H9 (cell line): ENCODE measurements at places on chromosomes 16 and 17. TPM values are rescaled to one million over a fixed set of nuclear protein-coding genes. Genes with fewer than 3 reads are reported as not detected.
A peak's percentile ranks its signal among the peaks of the same experiment; 100 is the strongest.

GRCh38 chr17:83153681-83154310 is 74.4 kb downstream of the METRNL start:
- DNase-seq: no peak

GRCh38 chr17:76086384-76086783 is 7.4 kb downstream of the ZACN start:
- no peak for DNase-seq

- no peak for DNase-seq
Measured at GRCh38 chr17:80796430-80796861, 195.2 kb upstream of the CHMP6 start.

- peak; percentile 51 for DNase-seq
Measured at GRCh38 chr17:45628019-45628418, 137.5 kb upstream of the PLEKHM1 start.

- no peak for DNase-seq
Measured at GRCh38 chr17:69864462-69864861, 210.6 kb upstream of the KCNJ16 start.

DNA sequence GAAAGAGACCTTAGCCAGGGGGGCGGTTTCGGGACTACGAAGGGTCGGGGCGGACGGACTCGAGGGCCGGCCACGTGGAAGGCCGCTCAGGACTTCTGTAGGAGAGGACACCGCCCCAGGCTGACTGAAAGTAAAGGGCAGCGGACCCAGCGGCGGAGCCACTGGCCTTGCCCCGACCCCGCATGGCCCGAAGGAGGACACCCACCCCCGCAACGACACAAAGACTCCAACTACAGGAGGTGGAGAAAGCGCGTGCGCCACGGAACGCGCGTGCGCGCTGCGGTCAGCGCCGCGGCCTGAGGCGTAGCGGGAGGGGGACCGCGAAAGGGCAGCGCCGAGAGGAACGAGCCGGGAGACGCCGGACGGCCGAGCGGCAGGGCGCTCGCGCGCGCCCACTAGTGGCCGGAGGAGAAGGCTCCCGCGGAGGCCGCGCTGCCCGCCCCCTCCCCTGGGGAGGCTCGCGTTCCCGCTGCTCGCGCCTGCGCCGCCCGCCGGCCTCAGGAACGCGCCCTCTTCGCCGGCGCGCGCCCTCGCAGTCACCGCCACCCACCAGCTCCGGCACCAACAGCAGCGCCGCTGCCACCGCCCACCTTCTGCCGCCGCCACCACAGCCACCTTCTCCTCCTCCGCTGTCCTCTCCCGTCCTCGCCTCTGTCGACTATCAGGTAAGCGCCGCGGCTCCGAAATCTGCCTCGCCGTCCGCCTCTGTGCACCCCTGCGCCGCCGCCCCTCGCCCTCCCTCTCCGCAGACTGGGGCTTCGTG is at the start of gene MAPT:
MAPT (plus strand) TSS at position 533 of the 763 bp plus-strand sequence. CDS start 67,784 bp downstream, outside the sequence.
- DNase-seq: peak; percentile 97

- DNase-seq: no peak
Measured at GRCh38 chr16:80500116-80500859, 40.5 kb upstream of the DYNLRB2 start.

GRCh38 chr16:87538160-87538559 is 45.3 kb upstream of the ZCCHC14 start:
- DNase-seq: no peak

DNA sequence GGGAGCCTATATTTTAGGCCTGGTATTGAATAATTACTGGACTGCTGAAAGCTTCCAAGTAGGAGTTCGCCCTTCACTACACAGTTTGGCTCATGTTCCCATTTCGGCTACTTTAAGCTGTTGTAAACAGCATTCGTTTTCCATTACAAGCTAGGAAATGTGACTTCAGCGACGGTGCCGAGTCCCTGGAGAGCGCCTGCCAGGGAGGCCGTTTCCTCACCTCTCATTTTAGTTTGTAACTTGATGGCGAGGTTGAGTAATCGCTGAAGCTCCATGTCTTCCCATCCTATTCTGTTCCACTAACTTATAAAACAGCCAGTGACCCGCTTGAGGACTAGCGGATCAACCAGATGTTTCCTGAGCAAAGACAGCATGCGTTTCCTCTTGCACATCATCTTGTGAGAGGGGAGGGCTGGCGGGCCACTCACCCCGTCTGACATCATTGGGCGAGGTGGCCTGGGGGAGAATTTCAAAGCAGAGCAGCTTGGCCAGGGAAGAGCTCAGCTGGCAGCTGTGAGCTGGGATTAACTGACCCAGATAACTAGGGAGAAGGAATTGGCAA is 32.9 kb downstream of the PCTP start:
- DNase-seq: peak; percentile 34

DNA sequence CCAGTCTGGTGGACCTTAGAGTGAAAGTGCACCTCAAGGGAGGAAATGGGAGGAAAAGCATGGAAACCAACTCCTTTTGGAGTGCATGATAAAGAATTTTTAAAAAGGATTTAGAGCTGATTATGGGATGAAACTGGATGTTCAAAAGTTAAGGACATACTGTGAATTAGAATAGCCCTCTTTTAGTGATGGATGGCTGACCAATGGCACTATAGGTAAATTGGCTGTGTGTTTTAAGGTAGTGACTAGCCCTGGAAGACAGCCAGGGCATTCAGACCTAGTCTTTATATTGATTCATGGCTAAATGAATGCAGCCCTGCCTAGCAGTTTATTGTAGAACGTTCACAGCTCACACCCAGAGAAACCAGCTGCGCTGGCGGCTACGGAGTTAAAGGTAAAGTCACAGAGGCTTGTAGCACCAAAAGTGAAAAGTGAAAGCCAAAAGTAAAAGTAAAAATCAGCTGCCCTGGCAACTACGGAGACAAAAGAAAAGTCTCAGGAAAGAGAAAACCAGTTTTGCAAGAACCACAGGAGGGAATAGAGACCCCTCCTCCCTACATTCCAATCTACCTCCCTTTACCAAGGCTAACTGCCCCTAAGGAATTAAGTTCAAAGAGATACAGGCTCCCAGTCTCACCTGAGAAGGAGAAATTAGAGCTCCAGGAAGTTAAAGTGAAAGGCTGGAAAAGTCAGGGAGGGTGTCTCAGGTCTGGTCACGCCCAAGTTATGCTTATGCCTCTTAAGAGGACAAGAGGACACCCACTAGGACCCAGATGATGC is 21.8 kb downstream of the ACSM1 start:
- DNase-seq: peak; percentile 79

- peak; percentile 26 for DNase-seq
Measured at GRCh38 chr17:40564195-40564882, 933 bp downstream of the CCR7 start.

- no peak for DNase-seq
Measured at GRCh38 chr16:30697264-30698138, 1.5 kb upstream of the SRCAP start.

DNA sequence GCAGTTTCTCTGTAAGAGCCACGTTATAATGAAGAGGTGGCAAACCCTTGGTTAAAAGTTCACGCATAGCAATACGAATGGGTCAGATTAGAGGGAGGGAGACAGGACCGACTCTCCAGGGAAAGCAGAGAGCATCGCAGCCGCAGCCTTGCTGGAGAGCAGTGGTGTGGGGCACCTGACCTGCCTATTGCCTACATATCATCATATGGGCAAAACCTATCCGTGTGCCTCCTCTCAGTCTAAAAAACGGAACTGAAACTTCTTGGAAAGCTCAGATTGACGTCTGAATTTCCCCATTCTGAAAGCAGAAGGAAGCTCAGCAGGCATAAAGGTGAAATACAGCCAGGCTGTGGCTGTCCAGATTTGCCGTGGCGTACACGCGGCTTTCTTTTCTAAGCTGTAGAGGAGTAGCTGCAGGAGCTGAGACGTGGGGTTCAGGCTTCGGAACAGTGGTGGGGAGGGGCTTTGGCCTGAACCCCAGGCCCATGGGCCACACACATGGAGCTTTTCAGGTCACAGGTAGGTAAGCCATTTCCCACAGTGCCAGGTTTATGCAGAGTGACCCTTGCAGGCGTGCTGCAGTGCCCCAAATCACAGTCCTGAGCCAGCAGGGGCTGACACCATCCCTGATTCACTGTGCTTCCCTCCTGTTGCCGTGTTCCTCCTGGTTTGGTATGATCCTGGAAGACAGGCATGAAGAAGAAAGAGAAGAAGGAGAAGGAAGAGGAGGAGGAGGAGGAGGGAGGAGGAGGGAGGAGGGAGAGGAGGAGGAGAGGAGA is 41.6 kb upstream of the TNRC6C start:
- no peak for DNase-seq

DNA sequence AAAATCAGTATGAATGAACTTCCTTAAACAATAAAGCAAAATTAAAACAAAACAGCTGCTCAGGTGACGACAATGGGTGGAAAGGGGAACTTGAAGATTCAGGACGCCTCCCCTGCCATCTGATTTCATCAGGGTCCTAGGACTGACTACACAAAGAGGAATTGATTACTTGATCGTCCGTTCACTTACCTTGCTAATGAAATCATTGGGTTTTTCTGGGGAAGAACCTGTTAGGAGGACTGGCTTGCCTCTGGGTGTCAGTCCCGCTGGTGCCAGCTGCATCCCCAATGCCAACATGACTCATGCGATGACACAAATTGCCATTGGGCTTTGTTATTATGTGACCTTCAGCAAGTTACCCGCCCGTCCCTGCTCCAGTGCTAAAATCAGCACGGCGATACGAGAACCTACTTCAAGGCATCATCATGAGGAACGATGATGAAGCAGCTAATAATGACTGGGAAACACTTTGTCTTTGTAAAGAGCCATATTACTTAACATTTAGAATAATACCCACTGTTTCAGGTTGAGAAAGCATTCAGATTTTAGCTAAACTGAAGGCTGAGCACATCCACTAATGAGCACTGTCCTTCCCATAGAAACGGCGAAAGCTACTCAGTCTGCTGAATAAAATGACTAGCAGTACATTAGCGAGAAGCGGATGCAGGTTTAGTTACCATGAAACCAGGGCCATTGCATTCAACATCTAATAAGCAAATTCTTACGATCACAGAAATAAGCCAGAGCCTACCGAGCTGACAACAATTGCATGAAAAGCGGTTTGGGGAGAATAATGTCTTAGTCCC is 139.4 kb downstream of the ZFHX3 start:
- DNase-seq: no peak

GRCh38 chr17:55959756-55960155 is 193.5 kb upstream of the ANKFN1 start:
- DNase-seq: no peak

DNA sequence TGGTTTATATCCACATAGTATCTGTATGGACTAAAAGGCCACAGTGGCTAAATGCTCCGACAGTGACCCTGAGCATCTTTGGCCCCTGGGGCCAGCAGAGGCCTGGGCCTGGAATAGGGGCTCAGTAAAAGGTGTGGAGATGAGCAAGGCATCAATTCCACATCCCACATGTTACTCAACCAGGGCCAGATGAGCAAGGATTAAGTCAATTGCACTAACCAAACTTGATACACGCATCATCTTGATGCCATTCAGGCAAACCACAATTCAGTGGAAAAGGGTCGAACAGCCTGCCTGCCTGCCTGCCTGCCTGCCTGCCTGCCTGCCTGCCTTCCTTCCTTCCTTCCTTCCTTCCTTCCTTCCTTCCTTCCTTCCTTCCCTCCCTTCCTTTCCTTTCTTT is 53.5 kb upstream of the DNAJA2 start:
- DNase-seq: no peak

DNA sequence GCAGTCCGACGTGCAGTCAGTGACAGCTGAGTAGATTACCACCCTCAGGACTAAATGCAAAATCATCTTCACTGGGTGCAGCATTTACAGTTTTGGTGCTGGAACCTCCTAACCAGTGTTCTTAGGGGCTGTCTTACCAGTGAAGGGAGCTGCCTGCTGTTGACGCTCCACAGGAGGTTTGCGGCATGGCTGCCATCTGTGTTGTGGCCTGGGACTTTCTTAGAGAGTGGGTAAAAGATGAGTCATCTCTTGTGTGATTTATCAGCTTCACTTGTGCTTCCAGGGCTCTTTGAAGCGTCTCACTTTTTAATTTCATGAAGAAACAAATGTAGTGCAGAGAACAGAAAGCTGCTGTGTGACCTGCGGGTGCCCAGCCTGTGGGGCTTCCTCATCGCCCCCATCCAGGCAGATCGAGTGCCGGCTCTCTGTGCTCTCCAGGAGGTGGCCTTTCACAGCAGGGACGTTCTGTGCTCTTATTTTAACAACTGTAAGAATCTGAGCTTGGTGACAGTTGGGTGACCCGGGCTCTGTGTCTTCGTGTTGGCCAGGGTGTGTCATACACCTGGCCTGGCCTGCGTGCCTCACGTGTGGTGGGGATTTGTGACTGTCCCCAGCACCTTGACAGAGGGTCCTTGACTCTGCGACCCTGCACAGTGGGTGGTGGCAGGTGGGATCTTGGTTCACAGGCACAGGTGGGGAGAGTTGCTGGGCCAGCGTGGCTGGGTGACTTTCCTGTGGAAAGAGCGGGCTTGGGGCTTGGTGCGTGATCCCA is 24.3 kb upstream of the ZNF750 start:
- no peak for DNase-seq

DNA sequence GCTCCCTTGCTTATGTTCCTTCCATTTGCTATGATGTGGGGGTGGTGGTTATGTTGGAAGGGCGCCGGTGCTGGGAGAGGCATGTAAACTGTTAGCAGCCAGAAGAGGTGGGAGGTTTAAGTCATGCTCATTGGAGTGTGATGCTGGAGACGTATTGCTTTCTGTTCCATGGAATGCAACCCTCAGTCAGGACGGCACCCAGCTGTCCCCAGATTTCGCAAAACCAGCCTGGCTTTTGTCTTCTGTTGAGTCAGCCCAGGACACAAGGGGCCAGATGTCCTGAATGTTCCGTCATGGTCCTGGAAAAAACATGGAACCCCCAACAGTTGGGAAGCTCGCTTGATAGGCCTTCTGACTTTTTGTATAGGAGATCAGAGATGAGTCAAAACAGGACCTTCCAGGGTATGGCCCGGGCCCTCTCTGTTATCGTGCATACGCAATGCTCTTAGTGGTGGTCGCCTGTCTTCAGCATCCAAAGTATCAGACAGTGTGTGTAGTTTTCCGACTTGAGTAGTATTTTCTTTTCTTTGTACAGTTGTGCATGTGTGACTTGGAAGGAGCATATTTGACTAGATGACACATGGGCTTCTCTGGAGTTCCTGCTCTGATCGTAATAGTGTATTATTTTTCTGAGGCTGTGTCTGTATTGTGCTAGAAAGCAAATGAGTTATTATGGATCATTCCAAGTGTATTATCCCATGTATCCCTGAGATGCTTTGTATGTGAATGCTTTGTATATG is 201.9 kb downstream of the SNX29 start:
- no peak for DNase-seq

- DNase-seq: peak; percentile 79
Measured at GRCh38 chr17:55295411-55296170, 30.8 kb downstream of the HLF start.

The LYRM9 gene
- 2.2 and 3.2 TPM in 2 replicates for total RNA-seq

The CCDC78 gene
- 12.1 TPM in 2 replicates for total RNA-seq

The CCL1 gene
- not detected in 2 replicates for total RNA-seq

The PDE6G gene
- 5.7 TPM in 2 replicates for total RNA-seq

The TMEM208 gene
- 42.6 and 43.3 TPM in 2 replicates for total RNA-seq
